ENCODE measurements at places on chromosomes 2 and 18.

DNA sequence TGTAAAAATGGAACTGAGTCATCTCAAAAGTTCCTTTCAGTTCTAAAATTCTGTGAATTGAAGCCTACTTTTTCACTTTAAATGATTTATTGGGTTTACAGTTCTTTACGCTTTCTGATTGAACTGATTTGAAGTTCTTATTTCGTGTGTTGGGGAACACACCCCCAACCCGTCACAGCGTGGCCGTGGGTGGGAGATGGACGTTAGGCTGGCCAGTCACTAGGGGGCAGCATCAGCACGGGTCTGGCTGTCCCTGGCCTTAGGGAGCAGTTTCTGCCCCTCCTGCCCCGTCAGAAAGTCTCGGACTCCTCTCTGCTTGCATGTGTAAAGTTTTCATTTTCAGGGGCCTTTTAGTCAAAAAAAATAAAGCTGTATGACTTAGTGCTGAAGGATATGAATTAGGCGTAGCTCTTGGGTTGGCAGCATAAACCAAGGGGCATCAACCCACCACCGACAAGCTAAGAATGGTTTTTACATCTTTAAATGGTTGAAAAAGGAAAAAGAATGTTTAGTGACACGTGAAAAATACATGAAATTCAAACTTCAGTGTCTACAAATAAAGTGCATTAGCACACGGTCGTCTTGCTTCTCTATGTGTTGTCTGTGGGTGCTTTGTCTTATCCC is 63.4 kb downstream of the ZCCHC2 start:
- DNase-seq, result peak; percentile 12

- DNase-seq, result no peak
These were observed 70.2 kb upstream of the RAPH1 start for GRCh38 chr2:203605302-203605701.

GRCh38 chr2:176934869-176935415 is 277.7 kb upstream of the HNRNPA3 start:
- no peak for DNase-seq

DNA sequence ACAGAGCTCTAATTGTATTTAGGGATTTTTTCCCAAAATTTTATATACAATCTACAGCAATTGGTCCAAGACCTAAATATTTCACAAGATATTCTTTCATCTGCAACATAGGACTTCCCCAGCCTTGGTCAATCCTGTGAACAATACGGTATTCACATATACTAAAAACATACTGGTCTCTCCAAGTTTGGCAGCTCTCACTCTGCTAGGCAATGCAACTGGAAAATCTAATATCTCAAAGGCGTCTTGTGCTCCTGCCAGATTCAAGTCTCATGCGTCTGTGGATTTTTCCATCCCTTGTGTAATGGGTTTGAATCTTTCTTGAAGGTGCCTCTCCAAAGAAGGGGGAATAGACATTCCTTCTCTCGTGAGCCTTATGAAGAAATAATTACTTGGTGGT is 27.4 kb upstream of the MBOAT2 start:
- DNase-seq, result no peak

- DNase-seq, result no peak
These were observed 133.7 kb downstream of the CBLN2 start for GRCh38 chr18:72410399-72410798.

GRCh38 chr2:153912798-153913396 is 41.2 kb downstream of the GALNT13 start:
- DNase-seq, result no peak

GRCh38 chr2:18901242-18901641 is 311.9 kb upstream of the NT5C1B start:
- DNase-seq, result no peak

GRCh38 chr2:126172631-126173184 is 483.2 kb upstream of the GYPC start:
- DNase-seq, result no peak

GRCh38 chr2:33806041-33806440 is 206.9 kb upstream of the FAM98A start:
- DNase-seq, result no peak

GRCh38 chr2:47301277-47301618 is 101.7 kb upstream of the MSH2 start:
- DNase-seq, result no peak

GRCh38 chr18:26082475-26082874 is 7.9 kb downstream of the SS18 start:
- no peak for DNase-seq

DNA sequence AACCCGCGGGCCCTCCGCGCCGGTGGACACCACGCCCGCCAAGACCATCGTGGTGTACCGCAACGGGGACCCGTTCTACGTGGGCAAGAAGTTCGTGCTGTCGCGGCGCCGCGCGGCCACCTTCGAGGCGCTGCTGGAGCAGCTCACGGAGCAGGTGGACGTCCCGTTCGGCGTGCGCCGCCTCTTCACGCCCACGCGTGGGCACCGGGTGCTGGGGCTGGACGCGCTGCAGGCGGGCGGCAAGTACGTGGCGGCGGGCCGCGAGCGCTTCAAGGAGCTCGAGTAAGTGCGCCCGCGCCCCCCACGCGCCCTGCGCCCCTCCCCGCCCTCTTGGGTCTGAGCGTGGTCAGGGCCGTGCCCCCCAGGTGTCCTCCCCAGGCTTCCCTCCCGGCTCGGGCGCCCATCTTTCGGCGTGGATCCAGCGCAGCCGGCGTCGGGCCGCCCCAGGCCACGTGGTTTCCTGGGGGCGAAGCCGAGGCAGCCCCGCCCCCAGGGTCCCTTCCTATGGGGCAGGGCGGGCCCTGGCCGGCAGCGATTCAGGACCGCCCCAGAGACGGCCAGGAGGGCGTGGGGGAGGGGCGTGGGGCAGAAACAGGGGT is 481 bp downstream of the DCDC2C start:
- no peak for DNase-seq
